ENCODE measurements at places on chromosomes 4 and X.

GRCh38 chr4:128688033-128688721 lies 121.3 kb upstream of the JADE1 start:
- no peak for DNase-seq

GRCh38 chr4:150280975-150281374 lies 202.7 kb downstream of the DCLK2 start:
- no peak for DNase-seq

DNA sequence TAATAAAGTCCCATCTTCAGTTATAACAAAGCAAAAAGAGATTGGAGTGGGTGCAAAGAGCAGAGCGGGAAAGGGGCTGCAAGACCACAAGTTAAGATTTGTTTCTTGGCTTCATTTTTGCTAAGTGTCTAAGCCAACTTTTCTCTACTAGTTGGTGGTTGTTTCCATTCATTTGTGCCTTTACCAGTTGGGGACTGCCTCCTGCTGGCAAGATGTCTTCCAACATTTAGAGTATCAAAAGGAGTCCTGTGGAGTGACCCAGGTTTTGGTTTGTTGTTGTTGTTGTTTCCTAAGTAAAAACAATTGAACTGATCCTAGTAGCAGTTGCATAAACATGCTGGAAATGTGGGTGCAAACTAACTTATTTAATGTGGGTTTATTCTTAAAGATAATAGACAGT lies 121.1 kb downstream of the SPATA18 start:
- DNase-seq, result no peak

- DNase-seq, result peak; percentile 3
Measured at GRCh38 chrX:14528629-14529289, 577 bp upstream of the GLRA2 start.

GRCh38 chrX:152086141-152086540 lies 52.2 kb downstream of the MAGEA10 start:
- no peak for DNase-seq

- no peak for DNase-seq
Measured at GRCh38 chr4:151997461-151997860, 236.7 kb upstream of the GATB start.

GRCh38 chr4:171266671-171267070 lies 546.5 kb upstream of the GALNTL6 start:
- no peak for DNase-seq

- no peak for DNase-seq
Measured at GRCh38 chr4:108972613-108973283, 209.9 kb upstream of the ETNPPL start.

DNA sequence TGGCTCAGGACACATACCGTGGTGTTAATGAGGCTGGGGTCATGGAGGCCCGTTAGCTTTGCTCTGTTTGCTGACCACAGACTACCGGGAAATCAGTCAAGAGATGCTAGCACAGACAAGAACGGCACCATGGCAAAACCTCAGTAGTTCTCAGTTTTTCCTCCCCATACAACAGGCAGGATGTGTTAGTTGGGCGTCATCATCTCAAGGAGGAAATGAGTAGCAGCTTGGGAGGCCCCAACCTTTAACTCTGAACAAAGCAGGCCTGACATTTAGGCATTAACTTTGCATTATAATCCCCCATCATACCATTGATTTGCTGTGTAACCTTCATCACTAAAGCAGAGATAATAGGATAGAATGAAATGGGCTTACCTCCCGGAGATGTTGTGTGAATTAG lies 714.2 kb downstream of the RPA4 start:
- no peak for DNase-seq

DNA sequence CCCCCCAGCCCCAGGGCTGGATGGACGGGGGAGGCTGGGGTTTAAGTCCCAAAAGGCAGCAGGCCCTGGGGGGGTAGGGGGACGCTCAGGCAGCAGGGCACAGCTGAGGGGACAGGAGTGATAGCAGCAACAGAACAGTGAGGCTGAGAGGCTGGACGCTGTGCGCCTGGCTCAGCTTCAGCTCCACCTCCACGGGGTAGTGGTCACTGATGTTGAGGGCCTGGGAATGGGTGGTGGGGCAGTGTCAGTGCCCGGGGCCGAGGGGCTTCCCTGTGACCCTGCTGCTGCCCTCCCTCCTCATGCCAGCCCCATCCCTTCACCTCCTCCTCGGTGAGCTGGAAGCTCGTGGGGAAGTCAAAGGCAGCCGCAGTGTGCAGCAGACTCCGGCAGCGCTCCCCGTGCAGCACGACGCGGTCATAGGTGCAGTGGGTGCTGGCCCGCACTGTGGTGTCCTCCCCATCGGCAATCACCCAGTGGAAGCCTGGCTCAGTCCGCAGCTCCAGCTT lies 4.5 kb downstream of the RPL10 start:
- DNase-seq, result no peak

- no peak for DNase-seq
Measured at GRCh38 chr4:48985976-48986653, at the start of gene CWH43. TSS of gene CWH43 (plus strand) at chr4:48986275. CDS start at chr4:48986430, 155 bp downstream.

- no peak for DNase-seq
Measured at GRCh38 chrX:38612281-38612680, 50.9 kb downstream of the TSPAN7 start.

DNA sequence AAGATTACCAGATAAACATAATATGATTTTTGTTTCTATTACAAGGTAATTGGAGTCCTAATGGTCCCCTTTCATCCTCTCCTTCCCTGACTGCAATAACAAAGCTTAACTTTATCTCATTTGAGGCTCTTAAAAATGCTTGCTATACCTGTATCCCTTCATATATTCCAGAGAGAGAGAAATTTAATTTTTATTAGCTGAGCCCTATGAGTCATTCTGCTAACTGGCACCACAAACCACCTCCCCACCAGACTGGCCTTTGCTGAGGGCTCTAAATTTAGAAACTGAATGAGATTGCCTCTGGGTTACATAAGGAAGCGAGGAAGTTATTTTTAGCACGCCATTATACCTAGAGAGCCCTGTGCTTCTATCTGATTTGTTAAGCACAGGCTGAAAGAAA lies 27.4 kb downstream of the CBLL2 start:
- no peak for DNase-seq

- DNase-seq, result no peak
Measured at GRCh38 chrX:13254076-13254785, 65.6 kb downstream of the ATXN3L start.

DNA sequence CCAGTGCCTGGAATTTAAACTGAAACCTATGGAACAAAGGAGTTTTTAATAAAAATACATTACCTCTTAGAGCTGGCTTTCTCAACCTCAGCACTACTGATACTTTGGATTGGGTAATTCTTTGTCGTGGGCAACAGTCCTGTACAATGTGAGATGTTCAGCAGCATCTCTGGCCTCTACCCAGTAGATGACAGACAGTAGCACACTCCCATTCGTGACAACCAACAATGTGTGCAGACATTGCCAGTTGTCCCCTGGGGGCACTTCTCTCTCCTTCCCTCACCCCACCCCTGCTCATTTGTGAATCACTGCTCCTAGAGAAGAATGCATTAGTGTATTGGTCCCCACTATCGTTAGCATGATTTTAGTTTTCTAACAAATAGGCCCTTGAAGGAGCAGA lies 16.2 kb downstream of the GPAT3 start:
- DNase-seq, result no peak

DNA sequence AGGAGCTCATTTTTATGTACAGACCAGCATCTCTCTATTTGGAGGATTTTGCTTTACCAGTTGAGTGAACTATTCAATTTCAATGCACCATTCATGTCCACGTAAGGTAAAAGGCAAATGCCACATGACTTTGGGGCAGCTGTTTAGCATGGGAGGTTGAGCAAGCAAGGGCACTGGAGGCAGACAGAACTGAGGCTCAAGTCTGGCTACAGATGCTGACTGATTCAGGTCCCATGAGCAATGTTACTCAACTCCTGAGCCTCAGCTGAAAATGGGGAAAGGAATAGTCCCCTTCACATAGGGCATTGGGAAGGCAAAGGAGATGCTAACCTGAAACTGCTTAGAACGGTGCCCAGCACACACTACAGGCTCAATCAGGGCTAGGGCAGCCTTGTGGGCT lies 93.0 kb upstream of the MTM1 start:
- no peak for DNase-seq

- no peak for DNase-seq
Measured at GRCh38 chrX:110541266-110541665, 182.6 kb downstream of the RTL9 start.

DNA sequence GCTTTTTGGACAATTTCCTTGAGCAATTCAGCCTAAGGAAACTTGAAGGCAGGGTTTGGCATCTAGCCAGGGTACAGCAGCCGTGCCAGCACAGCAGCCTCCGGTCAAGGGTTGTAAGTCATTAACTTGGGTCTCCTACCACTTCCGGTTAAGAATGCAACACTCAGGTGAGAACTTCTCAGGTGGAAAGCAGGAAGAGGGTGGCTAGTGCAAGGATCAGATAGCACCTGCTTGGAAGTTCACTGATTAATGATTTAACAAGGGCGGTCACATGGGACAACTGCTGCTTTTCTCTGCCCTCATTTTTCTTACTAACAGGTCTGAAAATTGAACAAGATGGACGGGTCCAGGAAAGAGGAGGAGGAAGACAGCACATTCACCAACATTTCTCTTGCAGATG lies 30.1 kb upstream of the SCOC start:
- DNase-seq, result no peak

GRCh38 chr4:59570860-59571476 lies 1629.2 kb upstream of the ADGRL3 start:
- DNase-seq, result no peak
